ENCODE measurements at places on chromosomes 4 and X.

DNA sequence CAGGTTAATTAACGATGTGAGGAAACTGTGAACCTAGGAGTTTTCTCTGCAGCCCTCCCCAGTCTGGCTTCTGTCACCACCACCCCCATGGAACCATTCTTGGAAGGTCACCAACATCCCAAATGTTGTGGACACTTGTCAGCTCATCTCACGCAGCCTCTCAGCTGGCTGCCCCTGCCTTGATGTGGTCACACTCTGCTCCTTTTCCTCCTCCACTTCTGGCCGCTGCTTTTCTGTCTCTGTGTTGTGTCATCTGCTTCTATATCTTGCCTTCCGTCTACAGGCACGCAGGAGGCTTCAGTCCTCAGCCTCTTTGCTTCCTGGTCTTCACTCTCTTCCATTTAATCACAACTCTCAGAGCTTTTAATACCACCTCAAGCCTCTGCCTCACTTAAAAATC, 371.5 kb upstream of the SLIT2 start:
- no peak for DNase-seq

DNA sequence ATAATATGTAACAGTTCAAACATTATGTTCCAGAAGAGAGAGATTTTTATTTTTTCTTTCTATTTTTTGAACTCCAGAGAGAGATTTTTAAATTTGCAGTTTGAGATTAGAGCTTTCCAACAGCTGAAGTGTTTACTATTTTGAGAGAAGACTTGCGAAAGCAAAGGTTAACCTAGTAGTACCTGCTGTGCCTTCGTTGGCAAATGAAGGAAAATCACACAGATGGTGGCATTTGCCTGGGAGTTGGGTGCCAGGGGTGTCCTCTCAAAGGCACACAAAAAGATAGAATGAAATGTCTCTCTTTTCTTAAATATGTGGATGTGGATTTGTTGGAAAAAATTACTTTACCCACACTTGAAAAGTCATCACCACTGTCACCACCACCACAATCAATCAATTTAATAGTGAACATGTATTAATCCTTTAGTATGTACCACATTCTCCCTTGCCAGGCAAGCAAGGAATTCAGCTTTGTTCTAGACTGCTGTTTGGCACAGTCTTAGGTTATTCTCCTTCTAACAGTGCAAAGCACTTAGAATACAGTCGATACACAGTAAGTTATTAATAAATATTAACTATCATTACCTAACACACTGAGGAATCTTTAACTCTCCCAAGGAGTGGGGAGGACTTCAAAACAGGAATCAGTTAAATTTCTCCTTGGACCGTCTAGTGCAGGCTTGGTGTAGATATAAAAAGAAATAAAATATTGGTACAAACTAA, 838.2 kb upstream of the FTHL17 start:
- DNase-seq = no peak

DNA sequence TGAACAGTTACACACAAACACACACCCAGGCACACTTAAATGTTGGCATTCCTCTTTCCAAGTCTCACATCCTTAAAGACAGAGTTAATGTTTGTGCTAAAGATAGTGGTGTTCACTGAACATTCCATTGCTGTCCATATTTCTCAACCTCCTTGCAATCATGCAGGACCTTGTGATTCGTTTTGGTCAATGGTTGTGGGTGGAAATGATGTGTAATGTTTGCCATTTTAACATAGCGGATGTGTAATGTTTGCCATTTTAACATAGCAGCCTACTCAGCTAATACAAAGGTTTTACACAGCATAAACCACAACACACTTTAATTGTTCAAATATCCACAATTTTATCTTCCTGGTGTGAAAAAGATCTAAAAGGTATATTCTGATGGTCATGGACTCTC, 93.9 kb downstream of the CEP44 start:
- DNase-seq = no peak

DNA sequence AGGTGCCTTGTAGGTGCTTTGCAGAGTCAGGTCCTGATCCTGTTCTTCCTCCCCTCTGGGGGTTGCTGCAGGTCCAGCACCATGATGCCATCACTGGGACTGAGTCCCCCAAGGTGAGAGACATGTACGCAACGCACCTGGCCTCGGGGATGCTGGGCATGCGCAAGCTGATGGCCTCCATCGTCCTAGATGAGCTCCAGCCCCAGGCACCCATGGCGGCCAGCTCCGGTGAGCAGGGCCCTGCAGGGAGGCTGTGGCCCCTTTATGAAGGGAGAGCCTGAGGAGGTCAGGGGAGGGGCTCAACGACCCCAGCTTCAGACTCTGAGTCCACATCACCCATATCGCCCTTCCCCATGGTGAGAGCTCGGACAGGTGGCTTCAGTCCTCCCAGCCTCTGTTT, 23.1 kb downstream of the MAN2B2 start:
- DNase-seq = no peak

DNA sequence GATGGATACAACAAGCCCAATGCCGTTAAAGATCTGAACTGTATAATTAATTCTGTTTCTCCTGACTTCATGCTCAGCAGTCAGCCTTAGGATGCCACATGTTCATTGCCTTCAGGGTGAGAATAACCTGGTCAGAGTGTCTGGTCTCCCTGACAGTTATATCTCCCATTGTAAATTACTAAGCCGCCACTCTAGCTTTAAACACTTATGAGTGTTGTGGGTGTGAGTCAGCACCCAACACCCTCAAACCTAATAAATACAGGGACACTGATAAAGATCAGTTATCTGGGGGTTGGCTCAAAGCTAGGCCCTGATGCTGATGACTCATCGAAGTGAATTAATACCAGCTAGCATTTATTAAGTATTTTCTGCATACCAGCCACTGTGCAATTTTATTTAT, 64.9 kb upstream of the DYNLT3 start:
- DNase-seq = no peak

- DNase-seq = no peak
Measured at GRCh38 chrX:41758401-41758800, 34.4 kb downstream of the GPR82 start.

DNA sequence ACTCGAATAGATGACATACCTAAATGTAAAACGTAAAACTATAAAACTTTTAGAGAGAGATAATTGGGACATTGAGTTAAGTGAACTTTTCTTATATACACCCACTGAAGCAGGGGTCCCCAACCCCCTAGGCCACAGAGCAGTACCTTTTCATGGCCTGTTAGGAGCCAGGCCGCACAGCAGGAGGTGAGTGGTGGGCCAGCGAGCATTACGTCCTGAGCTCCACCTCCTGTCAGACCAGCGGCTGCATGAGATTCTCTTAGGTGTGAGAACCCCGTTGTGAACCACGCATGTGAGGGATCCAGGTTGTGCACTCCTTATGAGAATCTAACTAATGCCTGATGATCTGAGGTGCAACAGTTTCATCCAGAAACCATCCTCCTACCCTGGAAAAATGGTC, 114.8 kb downstream of the HMX1 start:
- no peak for DNase-seq

DNA sequence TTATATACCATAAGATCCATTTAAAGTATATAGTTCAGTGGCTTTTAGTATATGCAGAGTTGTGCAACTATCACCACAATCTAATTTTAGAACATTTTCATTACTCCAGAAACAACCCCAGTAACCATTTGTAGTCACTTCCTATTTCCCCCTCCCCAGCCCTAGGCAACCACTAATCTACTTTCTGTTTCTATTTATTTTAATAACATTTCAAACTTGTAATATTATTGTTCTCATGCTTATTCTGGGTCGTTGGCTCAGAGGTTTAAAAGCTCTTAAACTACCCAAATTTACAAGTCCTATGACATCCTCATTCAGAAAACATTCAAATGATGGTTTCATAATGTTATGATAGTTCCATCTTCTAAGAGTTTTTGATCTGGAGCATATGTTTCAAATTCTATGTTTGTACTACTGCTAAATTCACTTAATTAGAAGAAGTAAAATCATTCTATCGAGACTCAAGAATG, 18.4 kb downstream of the XIAP start:
- DNase-seq = no peak

- DNase-seq = no peak
Measured at GRCh38 chr4:39032218-39033085, at the start of gene TMEM156. TMEM156 (minus strand) TSS chr4:39032409; CDS start chr4:39032313, 96 bp downstream.

DNA sequence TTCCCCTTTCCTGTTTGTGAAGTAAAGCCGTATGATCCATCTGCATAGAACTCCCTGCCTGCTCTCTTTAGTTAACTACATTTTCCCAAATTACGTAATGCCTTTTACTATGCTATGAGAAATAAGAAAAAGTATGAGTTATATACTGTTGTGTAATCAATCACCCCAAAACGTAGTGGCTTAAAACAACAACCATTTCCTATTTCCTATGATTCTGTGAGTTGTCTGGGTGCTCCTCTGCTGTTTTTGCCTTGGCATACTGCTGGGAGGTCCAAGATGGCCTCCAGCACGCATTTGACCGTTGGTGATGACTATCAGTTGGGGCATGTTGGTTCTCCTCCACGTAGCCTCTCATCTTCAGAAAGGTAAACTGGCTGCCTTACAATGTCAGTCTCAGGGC, 39.8 kb downstream of the BBS12 start:
- no peak for DNase-seq

DNA sequence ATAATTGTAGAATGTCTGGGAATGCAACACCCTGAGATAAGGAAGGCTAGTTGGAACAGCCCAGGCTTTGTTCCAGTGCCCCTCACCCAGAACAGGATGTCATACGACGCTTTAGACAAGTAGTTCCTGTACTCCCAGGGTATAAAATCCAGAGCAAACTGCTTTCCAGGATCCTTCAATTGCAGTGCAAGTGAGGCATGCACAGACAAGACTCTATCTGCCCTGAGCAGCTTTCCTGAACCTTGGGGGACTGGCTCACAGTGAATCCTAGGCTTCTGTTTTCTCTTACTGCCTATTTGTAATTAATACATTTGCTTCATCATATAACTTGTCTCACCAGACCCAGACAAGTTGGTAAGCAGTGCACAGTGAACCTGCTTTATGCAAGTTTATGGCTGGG, 48.4 kb upstream of the IL9R start:
- no peak for DNase-seq

DNA sequence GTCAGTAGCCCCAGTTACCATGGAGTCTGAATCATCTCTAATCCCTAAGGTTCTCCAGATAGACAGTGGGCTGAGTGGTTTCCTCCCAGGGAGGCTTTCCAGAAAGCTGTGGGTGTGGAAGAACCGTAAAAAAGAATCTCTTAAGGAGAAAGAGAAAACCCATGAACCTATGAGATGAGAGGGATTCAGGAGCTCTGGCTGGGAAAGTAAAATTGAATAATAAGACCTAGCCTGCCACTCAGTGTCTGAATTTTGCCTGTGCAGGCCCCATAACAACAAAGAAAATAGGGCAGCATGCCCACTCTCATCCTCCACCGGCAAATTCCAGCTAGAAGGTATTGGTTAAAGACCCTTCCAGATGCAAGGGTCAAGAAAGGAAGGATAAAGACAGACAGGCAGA, 16.9 kb downstream of the AWAT2 start:
- no peak for DNase-seq

- DNase-seq = no peak
Measured at GRCh38 chr4:53591372-53591892, at the start of gene LNX1. LNX1 (minus strand) TSS chr4:53591486; CDS start chr4:53574002, 17,484 bp downstream.

- DNase-seq = peak; percentile 90
Measured at GRCh38 chr4:122666527-122667245, 45.8 kb upstream of the IL21 start.

DNA sequence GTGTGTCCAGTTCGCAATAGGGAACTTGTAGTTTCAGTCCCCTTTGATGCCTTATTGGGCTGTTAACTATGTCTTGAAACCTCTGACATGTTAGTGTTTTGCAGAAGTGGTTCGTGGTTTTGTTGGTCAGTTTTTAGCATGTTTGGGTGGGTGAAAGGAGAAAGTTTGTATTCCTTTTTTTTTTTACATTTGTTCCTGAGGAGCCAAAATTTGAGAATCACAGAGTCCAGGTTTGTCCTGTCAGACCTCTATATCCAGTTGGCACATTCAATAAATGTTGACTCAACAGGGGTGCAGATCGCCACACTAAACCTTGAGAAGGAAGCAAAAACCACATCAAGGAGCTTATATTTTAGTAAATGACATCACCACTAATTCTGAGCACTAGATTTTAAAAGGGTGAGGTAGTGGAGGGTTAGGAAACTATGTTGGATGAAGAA, 26.2 kb downstream of the DLG3 start:
- DNase-seq = no peak

- no peak for DNase-seq
Measured at GRCh38 chr4:24169956-24170355, 280.1 kb upstream of the PPARGC1A start.

GRCh38 chr4:105430811-105431210, 43.1 kb downstream of the PPA2 start:
- no peak for DNase-seq

GRCh38 chrX:102599084-102599950, at the start of gene ARMCX5:
ARMCX5 (plus strand) TSS chrX:102599515; CDS start chrX:102602142, 2,627 bp downstream.
- DNase-seq = peak; percentile 55

DNA sequence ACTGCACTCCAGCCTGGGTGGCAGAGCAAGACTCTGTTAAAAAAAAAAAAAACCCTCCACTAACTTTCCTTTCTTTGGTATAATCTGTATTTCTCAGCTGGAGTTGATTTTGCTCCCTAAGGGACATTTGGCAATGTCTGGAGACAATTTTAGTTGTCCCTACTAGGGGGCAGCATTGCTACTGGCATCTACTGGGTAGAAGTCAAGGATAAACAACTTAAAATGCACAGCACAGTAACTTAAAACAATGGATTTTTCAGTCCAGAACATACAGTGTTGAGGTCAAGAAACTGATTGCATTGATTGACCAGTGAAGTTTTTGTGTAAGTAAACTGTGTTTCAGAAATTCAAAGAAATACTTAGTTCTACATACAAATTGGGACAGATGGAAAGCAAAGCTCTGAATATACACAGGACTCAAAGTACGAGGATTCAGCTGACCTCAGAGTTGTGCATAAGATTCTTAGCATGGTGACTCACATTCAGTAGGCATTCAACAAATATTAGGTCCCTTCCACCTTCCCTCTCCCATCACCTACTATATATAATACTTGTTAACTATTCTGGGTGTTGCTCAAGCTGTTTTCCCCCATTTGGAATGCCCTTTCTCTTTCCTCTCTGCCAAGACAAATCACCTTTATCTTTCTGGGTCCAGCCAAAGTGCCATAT, 8.8 kb downstream of the DDX53 start:
- peak; percentile 13 for DNase-seq

DNA sequence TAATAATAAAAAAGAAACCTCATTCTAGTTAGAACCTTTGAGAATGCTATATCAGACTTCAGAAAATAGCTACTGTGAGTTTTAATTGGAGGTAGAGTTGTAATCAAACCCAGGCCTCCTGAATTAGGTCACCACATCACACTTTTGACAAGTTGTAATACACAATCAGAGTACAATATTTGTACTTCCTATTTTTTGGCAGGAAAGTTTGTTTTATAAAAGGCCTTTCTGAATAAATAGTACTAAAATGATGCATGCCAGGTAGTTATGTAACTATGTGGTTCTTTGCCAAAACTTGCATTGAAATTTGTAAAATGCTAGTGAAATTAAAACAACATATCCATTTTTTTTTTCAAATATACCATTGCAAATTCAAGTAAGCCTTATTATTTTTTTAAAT, 26.8 kb downstream of the ADH7 start:
- DNase-seq = no peak
